ENCODE measurements at places on chromosomes 11 and 22.

DNA sequence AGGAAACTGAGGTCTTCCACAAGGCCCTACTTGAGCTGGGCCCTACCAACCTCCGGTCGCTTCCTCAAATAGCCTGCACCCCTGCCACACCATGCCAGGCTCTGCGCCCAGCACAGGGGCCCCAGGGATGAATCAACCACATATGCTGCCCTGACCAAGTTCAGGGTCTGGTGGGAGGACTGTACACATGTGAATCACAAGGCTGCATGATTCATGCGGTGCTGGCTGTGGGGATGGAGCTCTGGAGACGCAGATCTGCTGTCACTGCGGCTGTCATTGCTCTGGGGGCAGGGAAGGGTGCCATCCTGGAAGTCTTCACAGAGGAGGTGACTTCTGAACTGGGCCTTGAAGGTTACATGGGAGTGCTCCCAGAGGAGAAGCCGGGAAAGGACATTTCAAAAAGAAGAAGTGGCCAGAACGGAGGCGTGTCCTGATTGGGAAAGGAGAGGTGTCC lies 21.5 kb downstream of the CYTH4 start:
- DNase-seq, result no peak

DNA sequence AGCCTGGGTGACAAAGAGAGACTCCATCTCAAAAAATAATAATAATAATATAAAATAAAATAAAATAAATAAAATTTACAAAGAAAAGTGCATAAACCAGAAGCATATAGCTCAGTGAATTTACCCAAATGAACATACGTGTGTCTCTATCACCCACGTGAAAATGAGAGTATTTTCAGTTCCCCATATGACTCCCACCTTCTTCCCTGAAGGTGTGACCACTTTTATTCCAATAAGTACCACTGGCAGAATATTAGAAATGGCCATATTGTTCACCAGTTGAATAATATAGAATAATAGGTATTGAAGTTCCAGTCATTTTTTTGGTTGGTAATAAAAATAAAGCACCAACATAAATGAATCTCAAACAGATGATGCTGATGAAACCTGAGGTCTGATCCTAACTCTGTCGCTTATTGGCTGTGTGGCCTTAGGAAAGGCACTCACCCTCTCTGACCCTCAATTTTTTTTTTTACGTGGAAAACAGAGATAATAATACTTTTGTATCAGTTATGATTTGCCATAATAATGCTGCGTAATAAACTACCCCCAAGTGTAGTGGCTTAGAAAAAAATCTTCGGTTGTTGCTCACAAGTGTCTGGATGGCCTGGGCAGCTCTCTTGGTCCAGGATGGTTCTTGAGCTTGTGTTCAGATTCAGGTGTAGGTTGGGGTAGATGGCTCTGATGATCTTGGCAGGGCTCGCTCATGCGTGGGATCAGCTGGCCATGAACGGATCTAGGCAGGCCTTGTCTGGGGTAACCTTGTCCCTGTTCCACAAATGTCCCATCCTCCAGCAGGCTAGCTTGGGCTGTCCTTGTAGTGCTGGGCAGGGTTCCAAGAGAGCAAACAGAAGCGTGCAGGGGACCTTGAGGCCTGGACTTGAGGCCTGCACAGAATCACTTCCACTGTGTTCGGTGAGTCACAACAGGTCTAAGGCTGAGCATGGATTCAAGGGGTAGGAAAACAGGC lies 88.1 kb downstream of the MYO18B start:
- DNase-seq, result no peak

- DNase-seq, result no peak
Observed at GRCh38 chr22:38740116-38740723, 15.6 kb downstream of the SUN2 start.

DNA sequence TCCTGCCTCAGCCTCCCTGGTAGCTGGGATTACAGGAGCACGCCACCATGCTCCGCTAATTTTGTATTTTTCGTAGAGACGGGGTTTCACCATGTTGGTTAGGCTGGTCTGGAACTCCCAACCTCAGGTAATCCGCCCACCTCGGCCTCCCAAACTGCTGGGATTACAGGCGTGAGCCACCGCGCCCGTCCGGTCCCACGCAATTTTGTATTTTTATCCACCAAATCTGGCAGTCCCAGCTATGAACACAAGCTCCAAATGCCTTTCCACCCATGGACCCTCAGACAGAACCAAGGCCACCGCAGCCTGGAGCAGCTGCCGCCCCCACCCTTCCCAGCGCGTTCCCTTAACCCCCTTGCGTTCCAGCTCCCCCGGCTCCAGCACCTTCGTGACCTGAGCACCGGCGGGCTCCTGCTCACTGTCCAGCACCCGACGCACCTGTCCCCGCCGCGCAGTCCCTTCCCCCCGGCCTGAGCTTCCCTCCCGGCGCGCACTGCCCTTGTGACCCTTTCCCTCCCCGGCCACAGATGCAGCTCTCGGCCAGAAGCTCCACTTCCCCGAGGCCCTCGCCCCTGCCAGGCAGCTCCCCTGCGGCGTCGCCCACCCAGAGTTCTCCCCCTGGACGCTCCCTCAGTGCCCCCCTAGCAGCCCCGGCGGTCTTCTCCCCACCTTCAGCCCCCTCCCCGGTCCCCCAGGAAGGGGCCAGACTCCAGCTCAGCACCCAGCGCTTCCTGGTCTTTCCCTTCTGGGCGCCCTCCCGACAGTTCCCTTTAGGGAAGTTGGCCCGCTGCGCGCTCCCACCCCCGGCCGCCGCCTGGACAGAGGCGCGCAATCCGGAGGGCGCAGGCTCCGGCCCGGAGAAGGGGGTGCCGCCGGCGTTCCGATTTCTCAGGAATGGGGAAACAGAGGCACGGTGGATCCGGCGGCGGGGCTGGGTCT lies 5.6 kb upstream of the ZBED4 start:
- no peak for DNase-seq

- no peak for DNase-seq
Observed at GRCh38 chr11:107184986-107185385, 166.7 kb upstream of the GUCY1A2 start.

DNA sequence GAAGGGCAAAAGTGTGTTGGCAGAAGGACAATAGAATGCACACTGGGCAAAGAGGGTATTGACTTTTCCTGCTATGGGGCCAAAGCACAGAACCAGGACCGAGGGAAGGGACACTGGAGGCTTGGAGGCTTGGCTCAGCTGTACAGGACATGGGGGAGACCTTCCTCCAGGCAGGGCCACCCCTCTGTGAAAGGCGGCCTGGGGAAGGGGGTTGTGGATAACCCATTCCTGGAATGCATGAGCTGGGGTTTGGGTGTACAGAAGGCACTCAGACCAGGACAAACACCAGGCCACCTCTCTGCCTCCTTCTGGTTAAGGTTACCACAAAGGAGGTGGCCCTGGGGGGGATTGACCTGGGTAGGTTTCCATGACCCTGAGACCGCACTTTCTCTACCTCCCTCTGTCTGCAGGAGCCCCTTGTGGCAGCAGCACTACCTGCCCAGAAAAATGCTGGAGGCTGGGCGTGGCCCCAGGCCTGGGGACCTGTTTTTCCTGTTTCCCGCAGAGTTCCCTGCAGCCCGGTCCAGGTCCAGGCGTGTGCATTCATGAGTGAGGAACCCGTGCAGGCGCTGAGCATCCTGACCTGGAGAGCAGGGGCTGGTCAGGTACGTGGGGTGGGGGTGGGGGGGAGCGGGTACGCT lies 9.6 kb downstream of the P2RY2 start:
- no peak for DNase-seq

DNA sequence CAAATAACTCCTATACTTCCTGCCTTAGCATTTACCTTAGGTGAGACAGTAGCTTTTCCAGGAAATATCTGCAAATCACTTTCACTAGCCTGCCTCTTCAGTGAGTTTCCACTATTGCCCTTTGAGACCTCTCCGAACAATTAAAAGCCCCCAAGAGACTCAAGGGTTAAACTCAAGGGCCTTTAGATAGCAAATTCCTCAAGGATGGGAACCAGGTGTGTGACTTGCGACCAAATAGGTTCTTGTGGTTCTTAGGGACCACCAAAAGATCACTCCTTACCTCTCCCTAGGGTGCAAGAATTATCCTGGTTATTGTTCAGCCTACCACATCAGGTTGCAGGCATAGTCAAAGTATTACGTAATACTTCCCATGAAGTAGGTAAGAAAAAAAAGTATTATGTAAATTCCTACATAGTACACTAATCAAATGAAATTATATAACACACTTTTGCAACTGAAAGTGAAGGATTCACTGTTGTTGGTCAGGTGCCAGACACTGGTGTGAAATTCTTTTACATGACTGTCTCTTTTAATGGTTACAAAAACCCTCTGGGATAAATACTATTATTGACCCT lies 1.4 kb upstream of the RDX start:
- no peak for DNase-seq

GRCh38 chr11:107598225-107599139 lies 7.5 kb downstream of the ELMOD1 start:
- DNase-seq, result peak; percentile 23
